ENCODE measurements at places on chromosomes 2 and 18.

GRCh38 chr2:159030674-159031380 lies 62.4 kb downstream of the TANC1 start:
- DNase-seq = no peak

DNA sequence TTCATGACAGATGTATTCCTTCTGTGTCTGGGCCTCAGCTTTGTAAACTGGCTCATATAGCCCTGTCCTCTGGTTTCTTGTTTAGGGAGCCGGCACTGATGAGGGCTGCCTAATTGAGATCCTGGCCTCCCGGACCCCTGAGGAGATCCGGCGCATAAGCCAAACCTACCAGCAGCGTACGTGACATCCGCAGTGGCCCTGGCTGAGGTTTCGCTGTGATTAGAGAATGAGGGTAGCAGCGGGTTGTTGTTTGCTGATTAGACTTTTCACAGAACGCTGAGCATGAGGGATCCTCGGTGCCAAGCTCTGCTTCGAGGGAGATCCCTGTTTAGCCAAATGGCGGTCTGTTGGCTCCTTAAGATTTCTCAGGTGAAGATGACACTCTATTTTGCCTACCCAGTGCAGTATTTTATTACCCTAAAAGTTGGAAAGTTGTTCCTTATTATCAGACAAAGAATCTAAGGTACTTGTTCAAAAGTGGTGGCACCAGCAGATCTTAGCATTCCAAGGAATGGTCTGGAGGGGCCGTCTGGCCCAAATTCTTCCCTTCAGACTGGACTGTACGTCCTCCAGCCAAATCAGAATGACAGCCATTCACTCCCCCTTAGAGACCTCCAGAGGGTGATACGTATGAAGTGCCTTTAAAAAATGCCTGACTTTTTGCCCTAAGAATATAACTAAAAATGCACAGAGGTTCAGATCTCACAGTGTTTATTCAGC lies 21.5 kb upstream of the GMCL1 start:
- DNase-seq = no peak

DNA sequence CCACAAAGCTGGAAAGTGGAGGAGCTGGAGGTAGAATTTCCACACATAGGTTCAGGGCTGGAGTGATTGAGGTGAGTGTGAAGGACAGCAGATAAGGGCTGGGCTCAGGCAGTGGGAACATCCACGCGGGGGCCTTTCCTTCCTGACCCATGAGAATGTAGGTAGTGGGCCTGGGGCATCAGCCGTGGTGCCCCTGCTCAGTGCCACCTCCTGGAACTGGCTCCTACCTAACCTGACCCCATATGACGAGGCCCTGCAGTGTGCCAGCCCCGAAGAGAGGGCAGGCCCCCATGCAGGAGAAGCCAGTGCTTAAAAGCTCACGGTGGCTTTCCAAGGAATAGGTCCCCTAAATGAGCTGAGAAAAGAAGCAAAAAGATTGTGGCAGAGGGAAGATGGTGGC lies 66.2 kb downstream of the HS6ST1 start:
- no peak for DNase-seq

DNA sequence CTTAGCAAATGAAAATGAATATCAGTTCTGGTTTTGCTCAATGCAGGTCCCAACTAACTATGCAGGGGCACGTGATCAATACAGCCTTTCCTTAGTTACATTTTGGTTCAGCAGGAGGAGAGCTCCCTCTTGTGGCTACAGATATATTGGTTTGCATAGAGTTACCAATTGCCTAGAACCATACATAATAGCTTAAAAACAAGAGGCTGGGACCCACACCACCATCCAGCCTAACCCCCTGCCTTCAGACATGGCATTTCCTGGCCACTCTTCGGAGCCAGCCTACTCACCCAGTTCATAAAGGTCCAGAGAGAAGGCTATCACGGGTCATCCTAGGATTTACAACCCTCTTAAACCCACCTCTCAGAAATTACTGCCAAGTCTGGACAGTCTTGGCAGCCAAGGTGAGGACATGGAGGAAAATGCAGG lies 10.5 kb downstream of the CCDC93 start:
- DNase-seq = peak; percentile 44

GRCh38 chr2:77999376-77999775 lies 477.2 kb upstream of the LRRTM4 start:
- no peak for DNase-seq

GRCh38 chr2:144475569-144476275 lies 44.2 kb downstream of the ZEB2 start:
- DNase-seq = no peak

Measured in liver (tissue), 10 donors.